ENCODE measurements at places on chromosomes 6 and 20.

GRCh38 chr6:1810880-1811279, 201.2 kb downstream of the FOXC1 start:
- DNase-seq: no peak

DNA sequence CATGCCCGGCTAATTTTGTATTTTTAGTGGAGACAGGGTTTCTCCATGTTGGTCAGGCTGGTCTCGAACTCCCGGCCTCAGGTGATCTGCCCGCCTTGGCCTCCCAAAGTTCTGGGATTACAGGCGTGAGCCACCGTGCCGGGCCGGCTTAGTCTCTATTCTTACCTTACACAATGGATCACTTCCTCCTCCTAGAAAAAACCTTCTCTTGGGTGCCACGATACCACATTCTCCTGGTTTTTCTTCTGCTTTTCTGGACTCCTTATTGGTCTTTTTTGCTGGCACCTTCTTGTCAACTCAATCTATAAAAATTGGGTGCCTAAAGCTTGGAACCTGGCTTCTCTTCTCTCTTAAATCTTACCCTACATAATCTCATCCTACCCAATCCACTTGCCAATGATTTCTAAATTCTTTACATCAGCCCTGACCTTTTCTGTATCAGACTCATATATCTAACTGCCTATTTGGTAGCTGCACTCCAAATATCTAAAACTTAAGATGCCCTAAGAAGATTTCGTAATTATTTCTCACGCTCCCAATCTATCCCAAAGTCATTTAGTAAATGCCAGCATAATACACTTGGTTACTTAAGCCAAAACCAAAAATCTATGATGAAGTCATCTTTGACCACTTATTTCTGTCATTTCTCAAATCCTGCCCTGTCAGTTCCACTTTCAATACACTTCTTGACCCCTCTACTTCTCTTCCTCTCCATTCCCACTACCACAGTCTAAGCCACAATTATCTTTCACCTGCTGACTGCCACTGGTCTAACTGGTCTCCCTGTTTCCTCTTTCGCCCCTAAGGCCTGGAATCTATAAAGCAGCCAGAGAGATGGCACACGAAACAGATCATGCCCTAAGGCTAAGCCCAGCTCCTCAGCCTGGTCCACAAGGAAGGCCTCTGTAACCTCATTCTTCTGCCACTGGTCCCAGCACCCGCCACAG, 43.2 kb downstream of the ELMO2 start:
- DNase-seq: no peak

GRCh38 chr6:157596461-157596860, 215.5 kb downstream of the ZDHHC14 start:
- DNase-seq: no peak

GRCh38 chr6:313917-314316, 21.6 kb downstream of the DUSP22 start:
- no peak for DNase-seq

DNA sequence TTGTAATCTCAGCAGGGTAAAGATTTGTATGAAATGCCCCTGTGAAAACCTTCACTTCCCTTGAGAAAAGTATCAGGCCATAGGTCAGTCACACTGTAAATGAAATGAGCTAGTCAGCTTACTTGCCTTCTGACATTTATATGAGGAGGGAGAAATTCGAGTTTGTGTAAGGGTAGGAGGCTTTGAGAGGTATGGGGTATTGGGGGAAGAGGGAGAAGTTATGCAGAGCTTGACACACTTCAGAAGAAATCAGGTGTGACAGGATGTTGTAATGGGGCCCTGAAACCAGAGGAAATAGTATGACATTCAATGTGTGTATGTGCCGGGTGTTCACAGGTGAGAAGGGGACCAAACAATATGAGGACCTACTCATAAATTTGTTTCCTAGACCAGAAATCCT, 64.2 kb upstream of the CCN6 start:
- DNase-seq: no peak

DNA sequence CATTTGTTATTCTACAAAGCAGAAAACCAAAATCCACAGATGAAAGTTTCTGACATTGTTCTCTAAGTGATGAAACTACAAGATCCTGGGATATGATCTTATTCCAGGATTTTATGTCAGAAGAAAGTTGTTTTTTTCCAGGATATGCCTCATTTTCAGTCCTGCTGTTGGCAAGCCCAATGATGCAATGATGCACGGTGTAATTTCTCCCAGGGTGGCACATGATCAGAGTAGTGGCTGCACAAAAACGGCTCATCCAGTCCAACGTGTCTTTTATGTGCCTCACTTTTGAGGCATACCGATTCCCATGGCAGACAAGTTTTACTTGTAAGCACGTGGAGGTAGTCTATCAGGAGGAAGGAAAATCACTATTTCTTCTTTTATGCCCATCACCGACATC, 302.3 kb upstream of the JAG1 start:
- DNase-seq: no peak

GRCh38 chr6:7680393-7681075, 45.4 kb upstream of the BMP6 start:
- no peak for DNase-seq

Measured in putamen (tissue), 1 donor.